ENCODE measurements at places on chromosomes 4 and X.

- no peak for DNase-seq
Measured at GRCh38 chr4:10054571-10055041, 33.3 kb upstream of the SLC2A9 start.

DNA sequence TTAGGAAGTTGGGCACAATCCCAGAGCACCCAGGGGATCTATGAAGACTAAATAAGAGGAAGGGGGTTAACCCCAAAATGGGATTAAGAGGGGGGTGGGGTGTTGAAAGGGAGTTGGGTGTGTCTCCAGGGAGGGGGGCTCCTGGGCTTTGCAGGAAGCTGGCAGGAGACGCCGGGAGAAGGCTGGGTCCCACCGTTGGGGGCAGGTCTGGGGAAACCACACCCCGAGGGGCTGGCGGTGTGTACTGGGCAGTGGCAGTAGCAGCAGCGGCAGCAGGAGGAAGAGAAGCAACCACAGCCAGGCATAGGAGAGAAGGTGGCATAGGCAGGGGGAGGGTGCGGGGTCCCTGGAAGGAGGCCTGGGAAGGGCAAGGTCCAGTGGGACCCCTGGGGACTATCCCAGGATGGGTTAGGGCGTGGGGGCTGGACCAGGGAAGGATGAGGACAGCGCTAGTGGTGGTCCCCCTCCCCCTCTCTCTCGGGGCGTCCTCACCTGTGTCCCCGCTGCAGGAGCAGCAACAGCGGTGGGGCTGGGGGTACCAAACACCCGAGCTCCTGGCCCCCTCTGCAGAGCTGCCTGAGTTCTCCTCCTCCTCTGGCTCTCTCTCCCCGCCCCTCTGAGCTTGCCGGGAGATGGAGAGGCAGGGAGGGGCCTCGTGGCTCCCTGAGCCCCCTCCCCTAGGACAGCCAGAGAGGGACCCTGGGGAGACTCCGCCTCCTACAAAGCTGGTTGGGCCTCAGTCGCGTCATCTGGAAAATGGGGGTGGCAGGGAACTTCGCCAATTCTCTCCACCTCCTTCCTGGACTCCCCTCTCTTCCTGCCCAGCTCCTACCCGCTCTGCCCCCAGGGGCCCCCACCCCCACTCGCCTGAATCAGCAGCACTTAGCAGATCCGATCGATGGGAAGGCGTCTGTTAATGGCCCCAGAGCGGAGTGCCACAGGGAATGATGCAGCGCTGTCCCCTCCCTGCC lies at the start of gene KCND1:
KCND1 (minus strand) TSS at position 596 of the 971 bp plus-strand sequence. CDS start 1,573 bp downstream, outside the sequence.
- DNase-seq: no peak

DNA sequence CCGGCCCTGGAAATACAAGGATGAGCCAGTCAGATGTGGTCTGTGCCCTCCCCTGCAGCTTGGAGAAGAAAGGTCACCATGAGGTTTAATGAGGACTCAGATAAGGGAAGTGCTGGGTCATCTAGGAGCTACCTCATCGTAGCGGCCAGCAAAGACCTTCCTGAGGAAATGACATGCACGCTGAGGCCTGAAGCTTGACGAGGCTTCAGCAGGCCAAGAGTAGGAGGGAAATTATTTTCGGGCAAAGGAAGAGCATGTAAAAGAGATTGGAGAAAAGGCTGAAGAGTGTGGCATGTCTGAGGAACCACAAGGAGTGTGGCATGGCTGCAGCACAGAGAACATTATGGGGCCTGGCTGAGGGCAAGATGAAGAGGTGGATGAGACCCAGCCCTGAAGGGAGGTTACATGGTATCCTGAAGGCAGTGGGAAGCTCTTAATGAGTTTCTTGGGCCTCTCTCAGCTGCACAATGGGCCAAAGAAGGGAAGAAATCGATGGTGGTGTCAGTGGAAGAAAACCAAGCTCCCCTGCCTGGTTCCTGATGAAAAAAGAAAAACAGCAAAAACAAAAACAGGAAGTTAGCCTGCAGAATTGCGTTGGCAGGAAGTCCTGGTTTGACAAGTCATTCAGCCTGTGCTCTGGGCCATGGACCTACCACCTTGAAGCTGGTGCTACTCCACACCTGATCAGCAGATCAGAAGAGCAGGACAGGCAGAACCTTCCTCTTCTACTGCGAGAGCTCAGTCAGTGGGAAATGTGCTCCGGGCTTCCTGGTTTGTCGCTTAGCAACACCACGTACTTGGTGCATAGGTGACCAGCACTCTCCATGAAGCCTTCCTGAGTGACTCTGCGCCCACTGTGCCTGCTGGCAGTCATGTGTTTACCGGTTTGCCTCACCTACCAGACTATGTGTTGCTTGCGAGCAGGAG lies 134.5 kb upstream of the KLF3 start:
- no peak for DNase-seq

DNA sequence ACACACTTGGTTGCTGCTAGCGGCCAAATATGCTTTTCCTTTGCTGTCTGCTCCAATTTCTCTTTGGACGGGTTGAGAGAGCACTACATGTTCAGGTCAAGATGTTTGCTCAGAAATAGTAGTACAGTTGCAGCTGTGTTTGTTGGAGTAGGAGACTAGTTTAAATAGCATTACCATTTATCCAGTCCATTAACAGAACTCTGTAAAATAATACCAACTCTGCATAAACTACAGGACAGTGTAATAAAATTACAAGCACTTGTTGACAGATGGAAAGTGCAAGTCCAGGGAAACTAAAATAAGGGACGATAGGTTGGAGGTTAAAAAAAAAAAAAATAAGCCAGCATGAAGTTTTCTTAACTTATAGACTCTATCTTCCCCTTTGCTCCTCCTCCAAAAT lies 20.2 kb downstream of the SLIT2 start:
- DNase-seq: no peak

DNA sequence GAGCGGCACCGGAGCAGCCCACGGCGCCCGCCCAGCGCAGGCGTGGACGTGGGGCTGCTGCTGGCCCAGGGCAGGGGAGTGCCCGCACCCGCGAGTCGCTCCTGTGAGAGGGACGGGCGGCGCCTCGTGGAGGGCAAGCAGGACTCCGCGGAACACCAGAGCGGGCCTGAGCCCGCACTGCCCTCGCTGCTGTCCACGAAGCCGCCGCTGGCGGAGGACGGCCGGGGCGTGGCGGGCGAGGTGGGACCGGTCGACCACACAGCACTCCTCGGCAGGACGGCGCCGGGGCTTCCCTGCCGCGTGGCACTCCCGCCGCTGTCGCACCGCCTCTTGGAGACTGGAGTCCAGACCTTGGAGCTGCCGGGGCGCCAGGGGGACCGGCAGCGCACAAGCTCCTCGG lies 29.0 kb downstream of the FAM53A start:
- DNase-seq: no peak

GRCh38 chr4:152938237-152938947 lies 2.3 kb downstream of the FHDC1 start:
- no peak for DNase-seq

GRCh38 chrX:72478853-72479252 lies 93.8 kb downstream of the HDAC8 start:
- no peak for DNase-seq

DNA sequence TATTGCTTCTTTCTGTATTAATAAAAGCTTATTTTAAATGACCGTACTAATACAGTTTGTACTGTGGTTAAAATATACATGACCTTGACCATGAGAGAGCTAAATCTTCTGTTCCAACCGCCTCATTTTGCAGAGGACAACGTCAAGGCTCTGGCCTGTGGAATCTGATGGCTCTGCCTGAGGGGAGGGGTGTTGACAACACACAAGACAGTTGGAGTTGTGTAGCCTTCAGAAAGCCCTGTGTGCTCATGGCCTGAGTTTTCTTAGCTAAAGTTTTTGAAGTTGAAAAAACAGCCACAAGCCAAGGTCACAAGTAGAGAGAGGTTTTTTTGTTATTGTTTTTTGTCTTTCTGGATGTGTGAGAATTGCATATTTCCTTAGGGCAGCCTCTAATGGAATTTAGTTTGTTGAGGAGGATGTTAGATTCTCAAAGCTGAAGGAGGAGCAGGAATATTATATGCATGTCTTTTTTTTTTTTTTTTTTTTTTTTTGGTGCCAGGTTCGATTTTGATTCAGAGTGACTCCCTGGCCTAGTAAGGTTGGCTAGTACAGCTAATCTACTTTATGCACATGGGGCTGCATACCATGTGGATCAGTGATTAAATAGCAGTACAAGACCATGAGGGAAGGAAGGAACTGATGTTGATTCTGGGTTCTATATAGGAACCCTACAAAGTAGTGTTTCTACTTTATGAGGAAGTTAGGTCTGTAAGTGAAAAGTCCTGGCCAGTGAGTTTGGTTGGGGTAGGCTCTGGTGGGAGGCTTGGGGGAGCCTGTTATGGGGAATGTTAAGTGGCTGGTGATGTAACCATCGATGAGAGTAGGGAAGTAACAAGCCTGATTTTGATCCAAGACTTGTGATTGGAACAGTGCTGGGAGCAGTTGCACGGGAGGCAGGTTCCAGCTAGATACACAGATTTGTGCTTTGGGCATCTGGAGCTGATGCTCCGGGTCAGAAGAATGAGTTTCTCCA lies 20.3 kb downstream of the SMS start:
- no peak for DNase-seq
